Astrocyte (in vitro differentiated cells and primary cell): ENCODE measurements at places on chromosomes 13 and 19.

DNA sequence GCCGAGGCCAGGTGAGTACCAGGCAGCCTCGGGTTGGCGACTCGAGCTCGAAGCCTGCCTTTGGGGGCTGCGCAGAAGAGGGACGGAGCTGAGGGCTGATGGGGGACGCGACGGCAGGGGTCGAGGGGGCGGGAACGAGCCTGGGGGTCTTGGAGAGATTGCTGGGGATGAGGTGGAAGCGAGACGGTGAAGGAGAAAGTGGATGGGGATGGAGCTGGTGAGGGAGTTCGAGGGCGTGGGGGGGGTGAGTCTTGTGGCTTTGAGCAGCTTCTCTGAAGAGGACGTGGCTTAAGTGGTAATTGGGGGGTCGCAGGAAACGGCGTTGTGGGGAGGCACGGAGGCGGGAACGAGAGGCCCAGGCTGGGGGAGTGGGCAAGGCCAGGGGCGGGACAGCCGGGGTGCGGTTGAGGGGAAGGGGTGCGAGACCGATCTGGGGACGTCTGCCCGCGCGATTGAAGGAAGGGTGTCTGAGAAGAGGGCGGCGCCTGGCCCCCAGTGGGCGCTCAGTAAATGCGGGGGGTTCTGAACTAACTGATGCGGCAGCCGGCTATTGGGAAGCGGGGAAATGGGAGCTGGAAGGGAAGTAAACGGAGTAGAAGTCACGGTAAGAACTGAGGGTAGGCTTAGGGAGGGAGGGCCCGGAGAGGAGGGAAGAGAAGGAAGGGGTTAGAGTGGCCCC lies 426 bp downstream of the MYO9B start:
- no peak for DNase-seq

DNA sequence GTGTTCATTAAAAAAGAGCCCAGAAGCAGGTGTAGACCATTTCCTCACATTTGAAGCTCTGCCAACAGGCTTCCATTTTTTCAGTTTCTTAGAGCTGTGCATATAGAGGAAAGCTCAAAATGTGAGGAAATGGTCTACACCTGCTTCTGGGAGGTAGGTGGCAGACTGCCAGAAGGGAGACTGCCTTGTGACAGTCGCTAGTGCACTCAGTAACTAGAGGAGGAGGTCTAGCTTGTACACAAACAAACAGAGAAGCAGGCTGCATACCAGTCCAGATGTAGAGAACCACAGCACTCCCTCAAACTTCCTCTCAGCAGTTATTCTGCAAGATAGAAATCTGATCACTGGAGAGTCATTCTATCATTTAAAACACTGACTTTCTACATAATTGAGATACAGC lies 800.2 kb downstream of the EFNB2 start:
- no peak for DNase-seq

DNA sequence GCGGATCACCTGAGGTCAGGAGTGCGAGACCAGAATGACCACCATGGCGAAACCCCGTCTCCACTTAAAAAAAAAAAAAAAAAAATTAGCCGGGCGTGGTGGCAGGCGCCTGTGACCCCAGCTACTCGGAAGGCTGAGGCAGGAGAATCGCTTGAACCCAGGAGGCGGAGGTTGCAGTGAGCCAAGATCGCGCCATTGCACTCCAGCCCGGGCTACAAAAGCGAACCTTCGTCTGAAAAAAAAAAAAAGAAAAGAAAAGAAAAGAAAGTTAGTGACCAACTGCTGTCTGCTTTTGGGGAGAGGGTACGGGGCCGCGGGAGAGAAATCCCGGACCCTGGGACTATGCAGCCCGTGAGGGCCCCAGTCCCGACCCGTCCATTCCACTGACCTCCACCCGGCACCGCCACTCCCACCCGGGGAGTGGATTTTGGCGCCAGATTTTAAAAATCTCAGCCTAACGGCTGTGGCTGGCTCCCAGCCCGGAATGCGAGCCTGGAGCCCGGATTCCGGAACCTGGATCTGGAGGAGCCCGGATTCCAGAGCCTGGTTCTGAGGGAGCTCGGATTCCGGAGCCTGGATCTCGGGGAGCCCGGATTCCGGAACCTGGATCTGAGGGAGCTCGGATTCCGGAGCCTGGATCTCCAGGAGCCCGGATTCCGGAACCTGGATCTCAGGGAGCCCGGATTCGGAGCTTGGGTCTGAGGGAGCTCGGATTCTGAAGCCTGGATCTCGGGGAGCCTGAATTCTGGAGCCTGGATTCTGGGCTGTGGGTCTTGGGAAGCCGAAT lies 6.1 kb upstream of the LMNB2 start:
- peak; percentile 99 for DNase-seq

DNA sequence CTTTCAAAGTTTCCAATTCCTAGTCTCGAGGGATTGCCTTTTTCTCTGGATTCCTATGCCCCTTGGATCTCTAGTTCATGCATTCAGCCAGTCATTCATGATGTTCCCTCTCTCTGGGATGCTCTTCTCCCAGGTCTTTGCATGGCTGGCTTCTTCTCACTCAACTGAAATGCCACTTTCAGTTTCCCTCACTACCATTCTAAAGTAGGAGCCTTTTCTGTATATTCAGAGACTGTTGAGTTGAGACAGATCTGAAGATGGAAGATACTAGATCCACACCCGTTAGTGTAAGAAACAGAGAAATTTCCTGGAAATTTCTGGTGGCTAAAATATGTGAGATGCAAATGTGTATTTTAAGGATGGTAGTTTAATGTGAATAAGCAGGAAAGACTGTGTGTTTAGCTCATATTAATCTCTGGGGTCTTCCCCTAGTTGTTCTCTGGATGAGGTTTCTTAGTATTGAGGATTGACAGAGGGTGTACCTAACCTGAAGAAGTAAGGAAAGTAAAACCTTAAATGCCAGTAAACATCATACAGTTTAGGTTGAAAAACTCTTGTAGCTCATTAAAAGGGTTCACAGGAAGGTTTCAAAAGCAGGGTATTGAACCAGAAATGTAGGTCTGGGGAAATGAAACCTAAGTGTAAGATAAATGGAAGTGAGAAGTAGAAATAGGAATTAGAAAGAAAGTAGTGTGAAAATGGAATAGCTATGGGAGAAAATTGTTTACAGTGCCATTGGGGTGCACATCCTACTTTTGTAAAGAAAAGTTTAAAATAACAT lies 331.3 kb downstream of the NDFIP2 start:
- no peak for DNase-seq

GRCh38 chr19:44800461-44800860 lies 8.4 kb upstream of the BCAM start:
- DNase-seq = peak; percentile 18

DNA sequence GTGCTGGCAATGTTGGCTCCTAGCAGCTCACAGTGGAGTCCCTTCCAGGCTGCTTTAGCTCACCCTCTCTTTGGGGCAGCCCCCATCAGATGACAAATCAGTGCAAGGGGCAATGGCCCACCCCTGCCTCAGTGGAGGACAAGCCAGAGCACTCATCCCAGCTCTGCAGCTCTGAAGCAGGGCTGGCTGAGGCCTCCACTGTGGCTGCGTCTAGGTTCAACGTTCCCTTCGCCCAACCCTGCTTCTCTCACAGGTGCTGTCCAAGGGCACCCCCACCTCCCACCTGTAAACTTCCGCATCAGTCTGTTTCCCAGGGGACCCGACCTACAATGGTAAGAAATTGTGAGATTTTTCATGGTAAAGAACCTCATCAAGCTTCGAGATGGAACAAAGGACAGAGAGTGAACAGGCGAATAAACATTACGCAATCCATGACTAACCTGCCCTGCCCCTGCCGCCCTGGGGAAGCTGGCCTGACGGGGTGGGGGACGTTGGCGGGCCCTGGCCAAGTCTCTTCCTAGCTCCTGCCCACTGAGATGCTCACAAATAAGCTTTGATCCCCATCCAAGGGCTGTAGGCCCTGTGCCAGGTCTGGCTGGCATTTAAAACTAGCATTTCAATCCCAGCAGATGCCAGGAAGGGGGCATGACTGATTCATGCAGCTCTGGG lies 40.5 kb downstream of the DZIP1 start:
- DNase-seq = peak; percentile 70

- no peak for DNase-seq
These were observed 9.2 kb downstream of the ASF1B start for GRCh38 chr19:14127176-14127575.

- DNase-seq = peak; percentile 19
These were observed 103.5 kb downstream of the FOXO1 start for GRCh38 chr13:40562975-40563349.

DNA sequence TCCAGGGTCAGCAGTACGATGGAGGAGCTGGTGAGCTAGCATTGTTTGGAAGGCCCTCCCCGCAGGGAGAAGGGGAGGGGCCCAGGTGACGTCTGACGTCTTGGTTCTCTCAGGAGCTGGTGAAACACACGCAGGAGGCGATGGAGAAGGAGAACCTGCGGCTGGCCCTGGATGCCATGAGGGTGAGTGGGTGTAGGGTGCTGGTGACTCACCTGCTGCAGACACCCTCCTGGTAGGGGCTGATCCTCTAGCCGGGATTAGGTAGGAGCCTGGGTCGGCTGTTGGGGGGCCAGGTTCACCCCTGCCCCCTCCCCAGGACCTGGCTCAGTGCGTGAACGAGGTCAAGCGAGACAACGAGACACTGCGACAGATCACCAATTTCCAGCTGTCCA lies 55.8 kb downstream of the VAV1 start:
- no peak for DNase-seq

- DNase-seq = no peak
These were observed 32.2 kb downstream of the EFNB2 start for GRCh38 chr13:106503272-106503671.
